ENCODE measurements at places on chromosomes 4 and X.

- DNase-seq, result no peak
These were observed 82.5 kb upstream of the AFF2 start for GRCh38 chrX:148417934-148418333.

DNA sequence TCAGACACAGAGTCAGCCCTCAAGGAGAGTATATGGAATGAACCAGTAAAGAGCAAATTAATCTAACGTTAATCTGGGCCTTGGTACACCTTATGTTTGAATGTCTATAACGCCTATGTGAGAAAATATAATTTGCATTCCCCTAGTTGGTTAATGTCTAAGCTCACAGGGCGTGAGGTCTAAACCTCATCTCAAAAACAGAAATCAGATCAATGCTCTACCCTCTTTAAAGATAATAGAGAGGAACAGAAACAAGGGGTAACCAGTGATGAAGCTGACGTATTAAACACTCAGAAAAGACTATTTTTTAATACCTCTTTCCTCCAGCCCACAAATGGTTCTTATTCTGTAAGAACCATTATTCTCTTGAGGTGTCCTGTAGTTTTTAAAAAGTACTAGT lies 369.2 kb upstream of the NOCT start:
- DNase-seq, result no peak

GRCh38 chrX:56563231-56564161 lies at the start of gene UBQLN2:
Gene UBQLN2 (plus strand): TSS chrX:56563627. CDS start chrX:56563874, 247 bp downstream.
- peak; percentile 78 for DNase-seq

GRCh38 chrX:72307646-72308051 lies 1.9 kb upstream of the CITED1 start:
- DNase-seq, result no peak

DNA sequence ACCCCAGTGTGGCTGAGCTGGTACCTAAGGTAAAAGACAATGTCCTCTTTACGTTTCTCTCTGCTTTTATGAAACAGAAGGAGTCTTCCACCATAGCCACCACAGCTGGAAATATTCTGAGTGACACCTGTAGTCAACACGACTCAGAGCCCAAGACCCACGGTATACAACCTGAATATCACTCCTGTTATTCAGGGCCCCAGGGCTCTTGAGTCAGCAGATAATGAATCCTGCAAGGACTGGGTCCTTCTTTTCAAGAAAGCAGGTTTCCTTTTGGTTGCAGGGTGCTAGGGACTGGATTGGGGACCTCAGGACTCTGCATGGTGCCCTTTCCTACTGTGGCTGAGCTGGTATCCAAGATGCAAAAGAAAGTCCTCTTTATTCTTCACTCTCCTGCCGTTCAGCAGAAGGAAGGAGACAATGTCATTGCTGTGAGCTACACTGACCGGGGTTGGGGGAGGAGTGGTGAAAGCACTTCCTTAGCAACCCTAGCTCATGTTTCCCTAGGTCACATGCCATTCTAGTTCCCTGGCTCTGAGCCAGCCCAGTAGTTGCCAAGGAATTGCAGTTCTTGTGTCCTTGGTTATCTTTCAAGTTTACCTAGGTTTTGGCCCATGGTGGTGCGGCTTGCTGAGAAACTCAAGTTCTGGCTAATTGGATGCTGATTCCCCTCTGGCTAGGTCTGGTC lies 23.7 kb upstream of the UNC5C start:
- no peak for DNase-seq

DNA sequence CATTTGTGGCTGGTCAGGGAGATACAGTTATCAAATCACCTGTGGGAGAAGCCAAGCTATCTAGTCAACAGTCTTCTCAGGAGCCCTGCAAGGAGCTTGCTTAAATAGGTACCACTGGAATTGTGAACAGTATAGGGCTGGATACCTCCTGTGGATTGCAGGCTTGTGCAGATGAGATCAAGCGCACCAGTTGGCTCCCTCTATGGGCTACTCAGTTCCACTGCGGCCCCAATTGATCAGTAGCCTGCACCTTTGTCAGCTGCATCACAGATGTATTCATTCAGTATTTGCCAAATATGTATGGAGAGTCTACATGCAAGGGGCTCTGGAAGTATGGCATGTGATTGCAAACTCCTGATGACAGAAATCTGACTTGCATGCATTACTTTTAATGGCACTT lies 28.6 kb downstream of the TEX13A start:
- DNase-seq, result no peak

GRCh38 chr4:118991686-118992085 lies 103.0 kb downstream of the SYNPO2 start:
- no peak for DNase-seq

GRCh38 chrX:122666601-122667000 lies 517.5 kb upstream of the GRIA3 start:
- DNase-seq, result no peak

GRCh38 chr4:148557793-148558192 lies 115.6 kb upstream of the NR3C2 start:
- DNase-seq, result no peak

DNA sequence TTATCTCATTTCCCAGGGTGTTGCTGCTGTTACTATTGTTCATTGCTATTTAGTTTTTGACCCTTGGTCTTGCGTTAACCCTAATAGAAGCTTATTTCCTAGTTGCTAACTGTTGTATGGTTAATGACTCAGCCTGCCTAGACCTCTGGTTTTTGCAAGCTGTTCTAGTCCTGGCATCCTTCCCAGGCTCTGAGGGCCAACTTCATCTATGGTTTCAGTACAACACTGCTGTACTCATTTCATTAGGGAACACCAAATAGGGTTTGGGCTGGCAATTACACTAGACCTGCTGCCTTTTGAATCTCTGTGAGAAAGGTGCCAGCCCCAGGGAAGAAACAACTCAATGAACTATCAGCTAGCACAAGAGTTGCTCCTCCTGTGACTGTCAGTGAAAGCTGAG lies 59.6 kb downstream of the DCX start:
- no peak for DNase-seq

- no peak for DNase-seq
These were observed 12.6 kb upstream of the MFAP3L start for GRCh38 chr4:170038769-170039168.

DNA sequence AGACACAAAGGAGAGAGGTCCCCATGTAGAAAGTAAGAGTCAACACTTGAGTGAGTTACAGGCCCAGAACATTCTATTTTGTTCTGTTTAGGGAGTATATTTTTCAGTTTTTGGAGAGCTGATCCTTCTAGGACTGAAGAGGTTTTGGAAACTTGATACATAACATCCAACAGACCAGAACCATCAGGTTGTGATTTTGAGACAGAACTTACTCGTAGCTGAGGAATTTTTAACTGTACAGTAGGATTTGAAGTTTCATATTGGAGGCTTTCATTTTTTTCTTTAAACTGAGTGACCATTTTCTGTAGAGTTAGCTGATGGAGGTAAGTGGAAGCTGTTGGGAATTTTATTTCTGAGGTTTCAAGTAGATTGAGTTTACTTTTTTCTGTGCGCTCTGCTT lies 73.3 kb downstream of the NCAPG start:
- DNase-seq, result no peak

GRCh38 chr4:41512136-41512535 lies 25.8 kb upstream of the LIMCH1 start:
- no peak for DNase-seq

DNA sequence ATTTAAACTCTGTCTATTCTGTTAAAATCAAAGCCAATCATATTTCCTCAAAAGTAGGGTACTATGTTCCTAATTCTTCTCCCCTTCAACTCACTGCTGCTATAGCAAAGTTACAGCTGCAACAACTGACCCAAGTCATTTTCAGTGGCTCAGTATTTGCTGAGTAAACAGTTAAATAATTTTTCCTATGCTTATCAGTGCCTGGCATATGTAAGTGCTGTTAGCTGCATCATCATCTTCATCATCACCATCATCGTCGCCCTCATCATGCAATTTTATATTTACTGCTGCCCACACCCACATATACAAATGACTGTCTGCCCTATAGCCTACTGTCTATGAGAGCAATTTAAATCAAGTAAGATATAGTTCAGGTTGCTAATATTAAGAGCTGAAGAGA lies 21.9 kb downstream of the COQ2 start:
- DNase-seq, result no peak

GRCh38 chrX:41705680-41706374 lies 17.1 kb downstream of the GPR34 start:
- no peak for DNase-seq

- DNase-seq, result no peak
These were observed at the start of gene IGSF1 for GRCh38 chrX:131288738-131289511. Gene IGSF1 (minus strand): TSS chrX:131289306. CDS start chrX:131286674, 2,632 bp downstream.

GRCh38 chr4:133588306-133588705 lies 439.2 kb downstream of the PCDH10 start:
- no peak for DNase-seq

DNA sequence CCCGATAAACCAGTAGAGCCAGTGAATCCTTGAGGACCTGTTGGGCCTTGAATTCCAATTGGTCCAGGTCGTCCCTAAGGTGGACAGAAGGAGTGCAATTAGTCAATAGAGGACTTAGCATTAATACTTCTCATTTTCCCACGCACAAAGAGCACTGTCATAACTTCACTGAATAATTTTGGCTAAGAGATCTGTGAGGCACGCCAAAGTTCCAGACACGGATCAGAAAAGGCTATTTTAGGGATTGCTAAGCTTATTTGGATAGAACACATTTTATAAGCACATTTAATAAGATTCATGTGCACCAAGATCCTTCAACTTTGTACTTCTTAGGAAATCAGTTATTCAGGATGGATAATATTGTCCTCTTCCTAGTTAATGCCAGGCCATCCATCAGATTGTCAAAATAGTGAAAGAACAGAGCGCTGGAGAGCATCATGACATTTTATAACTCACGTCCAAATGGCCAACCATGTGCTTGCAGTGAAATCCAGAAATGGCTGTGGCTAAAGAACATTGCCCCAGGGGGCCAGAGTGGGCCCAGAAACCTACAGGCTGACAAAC lies 129.8 kb downstream of the ATG4A start:
- DNase-seq, result no peak

GRCh38 chr4:75930152-75930551 lies 10.7 kb downstream of the NAAA start:
- no peak for DNase-seq

DNA sequence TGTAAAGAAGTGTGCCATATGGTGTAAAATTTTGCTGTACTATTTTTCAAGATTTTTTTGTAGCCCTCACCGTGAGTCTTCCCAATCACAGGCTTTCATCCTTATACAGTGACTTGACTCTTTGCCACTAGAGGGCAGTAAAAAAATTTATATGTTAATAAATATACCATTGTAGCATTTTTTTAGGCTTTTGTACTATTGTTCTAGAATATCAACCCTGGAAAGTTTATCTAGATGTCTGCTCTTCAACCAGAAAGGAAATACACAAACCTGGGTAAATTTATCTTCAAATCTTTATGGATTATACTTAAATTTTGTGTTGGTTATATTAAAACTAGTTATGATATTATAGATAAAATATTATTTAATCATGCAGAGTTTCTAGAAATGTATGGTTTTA lies 235.3 kb downstream of the TENM3 start:
- no peak for DNase-seq

GRCh38 chr4:63919636-63920365 lies 489.4 kb downstream of the TECRL start:
- DNase-seq, result no peak

- DNase-seq, result no peak
These were observed 276.9 kb downstream of the PTTG2 start for GRCh38 chr4:38237139-38237538.

- no peak for DNase-seq
These were observed 36.3 kb upstream of the SPIN4 start for GRCh38 chrX:63387411-63387810.

All from activated CD4-positive, alpha-beta T cell treated with anti-CD3 and anti-CD28 coated beads, Interleukin-2, amount 50 U/mL, for 48 hours (primary cell).